ENCODE measurements at places on chromosomes 5 and 9.
A peak's percentile ranks its signal among the peaks of the same experiment; 100 is the strongest.

DNA sequence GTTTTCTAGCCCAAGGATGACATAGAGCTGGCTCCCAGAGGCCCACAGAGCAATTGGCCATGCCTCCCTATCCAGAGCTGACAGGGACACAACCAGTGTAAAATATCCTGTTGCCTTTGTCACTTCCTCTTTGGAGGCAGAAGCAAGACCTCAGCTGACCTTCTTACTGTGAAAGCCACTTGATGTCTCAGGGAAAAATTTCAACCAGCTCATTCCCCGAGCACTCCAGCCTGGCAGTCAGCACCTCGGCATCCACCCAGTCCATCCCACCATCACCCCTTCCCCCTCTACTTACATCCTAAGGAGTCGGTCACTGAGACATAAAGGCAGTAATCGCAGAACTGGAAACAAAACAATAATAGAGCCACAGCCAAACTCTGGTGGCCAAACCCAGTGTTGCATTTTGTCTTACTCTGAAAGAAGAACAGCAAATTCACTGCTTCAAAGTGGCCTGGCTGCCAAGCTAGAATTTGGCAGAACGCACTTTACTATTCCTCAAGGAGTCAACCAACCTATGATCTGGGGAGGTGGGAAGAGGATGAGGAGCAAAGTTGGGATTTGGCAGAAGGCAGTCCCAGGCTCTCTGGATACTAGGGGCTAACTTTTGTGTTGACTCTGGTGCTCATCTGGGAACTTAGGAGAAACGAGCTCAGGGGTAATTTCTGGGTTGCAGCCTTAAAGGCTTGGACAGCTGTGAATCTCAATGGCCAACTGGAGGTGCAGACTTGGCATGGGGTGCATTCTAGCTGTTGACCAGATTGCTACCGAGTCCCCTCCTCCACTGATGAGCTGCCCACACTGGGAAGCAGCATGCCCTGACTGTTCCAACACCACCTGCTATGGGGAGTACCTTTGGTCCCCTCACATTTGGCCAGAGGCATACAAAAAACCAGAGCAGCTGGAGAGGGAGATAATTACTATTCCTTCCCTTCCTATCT is 13.6 kb downstream of the NIPAL4 start:
- no peak for DNase-seq

- DNase-seq, result no peak
Measured at GRCh38 chr5:91521785-91522184, 138.7 kb upstream of the ARRDC3 start.

GRCh38 chr9:30697958-30698357 is 1686.5 kb upstream of the ACO1 start:
- no peak for DNase-seq

- DNase-seq, result peak; percentile 90
Measured at GRCh38 chr9:113621309-113621791, 157.8 kb downstream of the RGS3 start.

DNA sequence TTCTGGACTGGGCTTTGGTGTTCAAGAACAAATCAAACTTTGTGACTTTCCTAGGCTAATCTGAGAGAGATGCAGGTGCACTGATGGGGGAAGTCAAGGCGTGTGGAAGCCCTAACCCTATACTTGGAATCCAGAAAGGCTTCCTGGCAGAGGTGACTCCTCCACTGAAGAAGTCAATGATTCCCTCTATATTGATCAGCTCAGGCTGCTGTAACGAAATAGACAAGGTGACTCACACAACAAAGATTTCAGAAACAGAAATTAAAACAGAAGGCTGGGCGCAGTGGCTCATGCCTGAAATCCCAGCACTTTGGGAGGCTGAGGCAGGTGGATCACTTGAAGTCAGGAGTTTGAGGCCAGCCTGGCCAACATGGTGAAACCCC is 69.6 kb upstream of the GGTA1 start:
- DNase-seq, result no peak

Data from kidney (tissue), 22 donors.